Stimulated activated CD8-positive, alpha-beta memory T cell treated with anti-CD3 and anti-CD28 coated beads, Interleukin-7, amount 100 ng/mL, for 1 hour (primary cell): ENCODE measurements at places on chromosomes 1 and 21.

- no peak for DNase-seq
Observed at GRCh38 chr1:225146478-225146877, 217.0 kb downstream of the DNAH14 start.

- no peak for DNase-seq
Observed at GRCh38 chr1:47569681-47570470, 132.0 kb downstream of the FOXD2 start.

- no peak for DNase-seq
Observed at GRCh38 chr1:161491472-161491871, 13.8 kb upstream of the FCGR2A start.

DNA sequence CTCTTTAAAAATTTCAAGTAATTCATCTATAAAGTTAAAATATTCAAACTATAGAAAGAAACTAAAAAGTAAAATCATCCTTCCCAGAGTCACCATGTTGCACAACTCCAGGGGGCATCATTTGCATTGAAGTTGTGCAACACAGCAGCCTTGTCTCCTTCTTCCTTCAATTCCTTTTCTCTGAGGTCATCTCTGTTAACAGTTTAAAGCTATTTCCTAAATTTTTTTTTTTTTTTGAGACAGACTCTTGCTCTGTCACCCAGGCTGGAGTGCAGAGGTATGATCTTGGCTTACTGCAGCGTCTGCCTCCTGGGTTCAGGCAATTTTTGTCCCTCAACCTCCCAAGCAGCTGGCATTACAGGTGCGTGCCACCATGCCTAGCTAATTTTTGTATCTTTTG lies 7.1 kb downstream of the RHBG start:
- DNase-seq: no peak

GRCh38 chr1:52096216-52096615 lies 40.1 kb downstream of the BTF3L4 start:
- DNase-seq: no peak

GRCh38 chr1:100657876-100658715 lies 61.4 kb upstream of the VCAM1 start:
- DNase-seq: no peak
